Stimulated activated memory B cell treated with anti-CD40 and anti-IgM and Interleukin-4, amounts not matched to agents 10 μg/mL and 1 μg/mL and 100 μg/mL, for 72 hours (primary cell): ENCODE measurements at places on chromosomes 16 and 17.

- ATAC-seq: no peak
Measured at GRCh38 chr17:7241090-7241733, 1.0 kb downstream of the GABARAP start.

- ATAC-seq: no peak
Measured at GRCh38 chr17:77467521-77467920, 326.8 kb downstream of the SEC14L1 start.

- ATAC-seq: no peak
Measured at GRCh38 chr17:67999291-67999911, 3.1 kb upstream of the C17orf58 start.

- no peak for ATAC-seq
Measured at GRCh38 chr17:21004016-21004930, 38.5 kb downstream of the USP22 start.

DNA sequence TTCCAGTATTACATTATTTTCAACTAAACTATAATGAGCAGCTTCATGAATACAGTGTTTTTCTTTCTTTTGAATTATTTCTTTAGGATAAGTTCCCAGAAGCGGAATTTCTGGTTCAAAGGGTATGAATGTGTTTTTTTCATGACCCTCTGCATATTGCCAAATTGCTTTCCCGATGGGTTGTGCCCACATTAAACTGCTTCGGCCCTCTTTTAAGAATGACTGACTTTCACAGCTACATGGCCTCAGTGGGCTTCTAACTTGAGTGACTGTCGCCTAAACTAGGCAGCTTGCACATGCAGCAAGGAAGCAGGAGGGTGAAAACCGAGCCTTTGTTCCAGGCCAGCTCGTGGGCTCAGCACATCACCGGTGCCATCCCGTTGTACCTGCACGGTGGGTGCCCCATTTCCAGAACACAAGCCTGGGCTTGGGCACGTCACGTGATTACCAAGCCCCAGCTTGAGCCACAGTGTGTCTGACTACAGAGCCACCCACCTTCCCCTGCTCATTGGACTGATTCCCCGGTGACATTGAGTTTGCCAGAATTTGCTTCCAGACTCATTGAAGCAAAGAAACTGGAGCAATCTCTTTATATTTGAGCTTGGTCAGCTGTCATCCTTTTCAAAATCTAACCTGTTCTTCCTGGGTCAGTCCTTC lies 112.8 kb downstream of the CLEC16A start:
- no peak for ATAC-seq

GRCh38 chr17:80254396-80255251 lies 6.0 kb upstream of the RNF213 start:
- ATAC-seq: peak; percentile 79

GRCh38 chr17:16288860-16289571 lies 64.3 kb downstream of the CENPV start:
- ATAC-seq: no peak

GRCh38 chr17:54172096-54172984 lies 349.6 kb downstream of the KIF2B start:
- no peak for ATAC-seq

DNA sequence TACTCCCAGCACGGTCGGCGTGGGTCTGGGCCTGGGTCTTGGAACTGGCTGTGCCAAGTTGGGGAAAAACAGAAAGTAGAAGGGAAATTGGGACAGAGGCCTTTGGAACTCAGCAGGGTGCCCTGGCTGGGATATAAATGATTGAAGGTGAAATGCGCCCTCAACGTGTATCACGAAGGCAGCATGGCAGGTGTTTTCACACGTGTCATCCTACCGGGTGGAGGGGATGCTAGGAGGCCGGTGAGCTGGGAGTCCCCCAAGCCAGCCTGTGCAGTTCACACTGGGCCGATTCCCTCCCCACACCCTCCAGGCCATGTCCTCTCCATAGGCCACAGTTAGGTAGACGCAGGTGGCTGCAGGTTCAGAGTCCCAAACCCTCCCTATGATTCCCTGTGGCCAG lies 6.0 kb downstream of the TNFAIP1 start:
- ATAC-seq: no peak

DNA sequence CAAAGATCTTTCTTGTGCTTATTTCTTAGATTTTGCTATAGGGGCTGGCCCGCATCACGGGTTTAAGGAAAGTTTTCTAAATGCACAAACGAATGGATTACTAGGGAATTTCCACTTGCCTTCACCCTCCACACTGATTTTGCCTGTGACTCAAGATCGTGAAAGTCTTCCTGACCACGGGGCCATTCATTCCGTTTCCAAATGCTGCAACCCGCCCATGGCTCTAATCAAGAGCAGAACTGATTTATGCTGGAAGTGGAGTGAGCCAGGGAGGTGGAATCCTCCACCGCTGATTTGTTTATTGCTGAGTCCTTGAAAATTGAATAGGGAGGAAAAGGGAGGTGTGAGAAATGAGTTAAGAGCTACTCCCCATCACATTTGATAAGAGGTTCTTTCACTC lies 52.4 kb downstream of the CA10 start:
- ATAC-seq: no peak

- no peak for ATAC-seq
Measured at GRCh38 chr16:56245197-56245596, 53.9 kb downstream of the GNAO1 start.

- ATAC-seq: no peak
Measured at GRCh38 chr16:9337308-9338032, 246.0 kb downstream of the HAPSTR1 start.

DNA sequence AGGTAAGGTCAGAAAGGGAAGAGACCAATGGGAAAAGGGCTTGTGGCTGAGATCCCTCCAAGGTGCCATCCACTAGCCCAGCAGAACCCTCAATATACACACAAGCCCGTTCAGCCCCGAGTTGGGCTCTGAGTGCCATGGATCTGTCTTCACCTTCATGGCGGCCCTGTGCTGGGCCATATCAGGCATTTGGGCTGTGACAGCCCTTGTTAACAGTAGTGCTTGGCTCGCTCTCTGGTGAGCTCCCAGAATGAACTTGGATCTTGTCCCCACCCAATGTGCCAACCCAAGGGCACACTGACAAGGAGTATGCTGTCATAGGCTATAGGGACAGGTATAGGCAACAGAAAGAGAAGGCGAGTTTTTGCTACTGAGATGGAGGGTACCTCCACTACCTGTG lies 182.7 kb downstream of the ZFHX3 start:
- ATAC-seq: no peak

DNA sequence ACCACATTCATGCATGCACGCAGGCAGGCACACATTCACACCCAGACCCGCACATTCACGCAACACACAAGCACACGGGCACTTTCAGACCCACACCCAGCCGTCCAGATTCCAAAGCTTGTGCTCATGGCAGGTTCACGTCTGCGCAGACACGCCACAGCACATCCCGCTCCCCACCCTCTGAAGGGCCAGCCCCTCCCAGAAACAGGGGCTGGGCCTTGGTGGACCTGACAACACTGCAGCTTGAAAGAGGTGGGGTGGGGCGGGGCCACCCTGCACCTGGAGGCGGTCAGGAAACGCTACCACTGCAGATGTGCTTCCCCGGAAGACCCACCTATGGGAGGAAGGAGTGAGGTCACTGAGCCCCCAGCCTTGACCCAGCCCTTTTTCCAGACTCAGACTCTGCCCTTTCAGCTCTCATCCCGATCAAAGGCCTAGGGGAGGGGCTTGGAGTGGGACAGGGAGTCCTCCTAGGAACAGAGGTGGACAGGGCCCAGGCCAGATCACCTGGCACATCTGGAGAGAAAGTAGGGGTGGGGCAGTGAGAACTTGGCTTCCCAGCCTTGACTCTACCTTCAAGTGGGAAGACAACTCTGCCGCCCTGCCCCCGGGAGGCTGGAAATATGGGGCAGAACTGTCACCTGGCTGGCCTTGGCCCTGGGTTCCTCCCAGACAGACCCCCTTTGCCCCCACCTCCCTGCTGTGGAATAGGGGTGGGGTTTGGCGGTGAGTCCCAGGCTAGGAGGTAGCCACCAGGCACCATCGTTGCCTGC lies 11.0 kb downstream of the P3H4 start:
- ATAC-seq: no peak

DNA sequence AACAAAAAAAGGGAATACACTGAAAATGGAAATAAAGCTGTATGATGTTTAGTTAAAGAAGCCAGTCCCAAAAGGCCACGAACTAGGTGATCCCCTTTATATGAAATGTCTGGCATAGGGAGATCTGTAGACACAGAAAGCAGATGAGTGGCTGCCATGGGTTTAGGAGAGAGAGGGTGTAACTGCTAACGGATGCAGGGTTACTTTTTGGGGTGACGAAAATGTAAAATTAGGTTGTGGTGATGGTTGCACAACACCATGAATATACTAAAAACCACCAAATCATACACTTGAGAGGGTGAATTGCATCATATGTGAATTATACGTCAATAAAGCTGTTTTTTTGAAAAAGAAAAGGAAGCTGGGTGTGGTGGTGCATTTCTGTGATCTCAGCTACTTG lies 99.6 kb downstream of the ADCY9 start:
- no peak for ATAC-seq

DNA sequence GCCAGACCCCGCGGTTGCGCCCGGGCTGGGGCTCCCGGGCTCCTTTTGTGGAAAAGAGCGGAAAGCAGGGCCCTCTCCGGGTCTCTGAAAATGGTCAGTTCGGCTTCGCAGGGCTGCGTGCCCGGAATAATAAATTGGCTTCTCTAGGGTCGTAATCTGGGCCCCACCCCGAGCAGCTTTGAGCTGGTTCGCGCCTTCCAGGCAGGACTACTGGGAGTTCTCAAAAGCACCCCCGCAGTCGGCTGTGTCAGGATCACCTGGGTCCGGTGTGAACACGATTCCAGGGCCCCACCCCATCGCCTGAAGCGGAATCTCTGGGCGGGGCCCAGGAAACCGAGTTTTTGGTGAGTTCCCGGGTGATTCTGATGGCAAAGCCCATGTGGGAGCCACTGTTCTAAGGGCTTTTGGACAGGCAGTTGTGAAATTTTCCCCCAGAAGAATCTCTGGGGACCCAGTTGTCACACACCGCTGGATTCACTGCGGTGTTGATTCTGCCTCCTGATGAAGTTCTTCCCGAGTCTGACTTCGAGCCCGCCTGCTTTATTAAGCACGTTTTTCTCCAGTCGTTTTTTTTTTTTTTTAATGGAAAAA lies 77.0 kb downstream of the MRC2 start:
- no peak for ATAC-seq

DNA sequence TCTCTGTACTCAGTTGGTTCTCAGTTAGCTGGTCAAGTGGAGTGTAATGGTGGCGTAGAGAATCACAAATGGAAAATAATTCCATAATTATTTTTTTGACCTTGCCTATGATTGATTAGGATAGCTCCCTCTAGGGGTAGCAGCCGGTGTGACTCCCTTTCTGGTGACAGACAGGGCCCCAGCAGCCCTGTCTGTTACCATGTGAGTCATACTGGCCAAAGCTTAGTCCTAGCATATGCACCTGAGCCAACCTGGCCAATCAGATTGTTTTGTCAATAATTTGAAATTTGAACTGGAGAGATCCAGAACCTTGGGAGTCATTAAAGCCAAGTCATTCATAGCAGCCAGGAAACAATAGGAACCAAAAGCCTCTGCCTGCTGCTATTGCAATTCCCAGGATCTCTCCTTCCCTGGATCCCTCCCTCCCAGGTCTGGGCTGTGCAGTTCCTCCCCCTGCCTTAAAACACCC lies 5.6 kb downstream of the PNPO start:
- ATAC-seq: peak; percentile 82

DNA sequence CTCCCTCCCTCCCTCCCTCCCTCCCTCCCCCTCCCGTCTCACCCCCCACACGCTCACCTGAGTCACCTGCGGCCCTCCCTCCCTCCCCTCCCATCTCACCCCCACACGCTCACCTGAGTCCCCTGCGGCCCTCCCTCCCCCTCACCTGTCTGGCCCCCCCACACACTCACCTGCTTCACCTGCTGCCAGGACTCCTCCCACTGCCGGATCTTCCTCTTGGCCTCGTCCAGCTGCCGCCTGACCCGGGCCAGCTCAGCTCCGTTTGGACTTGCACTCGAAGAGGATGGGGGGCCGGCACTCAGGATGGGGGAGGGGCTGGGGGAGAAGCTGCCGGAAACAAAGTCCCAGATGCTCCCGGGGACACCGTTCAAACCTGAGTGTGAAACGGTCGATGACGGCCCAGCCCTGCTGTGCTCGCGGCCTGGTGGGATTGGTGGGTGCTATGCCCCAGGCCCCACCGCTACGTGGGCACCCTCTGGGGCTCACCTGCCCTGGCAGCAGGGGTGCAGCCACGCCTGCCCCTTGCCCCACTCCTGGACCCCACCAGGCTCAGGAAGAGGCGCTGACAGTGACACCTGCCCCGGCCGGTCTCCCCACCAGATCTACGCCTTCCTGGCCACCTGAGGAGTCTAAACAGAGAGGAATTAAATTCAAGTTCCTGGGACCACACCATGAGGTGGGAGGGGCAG lies 15.9 kb downstream of the GNPTG start:
- no peak for ATAC-seq

GRCh38 chr17:82960419-82961271 lies 118.8 kb upstream of the METRNL start:
- ATAC-seq: no peak

DNA sequence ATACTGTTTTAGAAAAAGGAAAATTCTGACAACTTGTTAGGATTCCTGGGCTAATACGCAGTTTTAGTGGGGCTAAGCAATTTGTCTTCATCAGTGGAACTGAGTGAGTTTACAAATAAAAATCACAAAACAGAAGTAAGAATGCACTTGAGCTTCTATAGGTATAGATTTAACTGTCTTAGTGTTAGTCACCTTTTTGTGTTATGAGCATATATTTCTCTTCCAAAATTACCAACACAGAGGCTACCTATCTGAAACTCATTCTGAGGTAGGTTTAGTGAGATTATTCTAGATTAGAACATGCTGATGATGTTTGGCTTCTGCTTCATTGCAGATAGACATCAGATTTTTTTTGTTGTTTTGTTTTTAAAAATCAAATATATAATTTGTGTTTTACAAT lies 23.2 kb downstream of the METTL9 start:
- ATAC-seq: no peak

GRCh38 chr17:77045441-77046041 lies 95.2 kb upstream of the SEC14L1 start:
- ATAC-seq: no peak

GRCh38 chr17:67390006-67390645 lies 13.0 kb downstream of the PITPNC1 start:
- ATAC-seq: no peak

DNA sequence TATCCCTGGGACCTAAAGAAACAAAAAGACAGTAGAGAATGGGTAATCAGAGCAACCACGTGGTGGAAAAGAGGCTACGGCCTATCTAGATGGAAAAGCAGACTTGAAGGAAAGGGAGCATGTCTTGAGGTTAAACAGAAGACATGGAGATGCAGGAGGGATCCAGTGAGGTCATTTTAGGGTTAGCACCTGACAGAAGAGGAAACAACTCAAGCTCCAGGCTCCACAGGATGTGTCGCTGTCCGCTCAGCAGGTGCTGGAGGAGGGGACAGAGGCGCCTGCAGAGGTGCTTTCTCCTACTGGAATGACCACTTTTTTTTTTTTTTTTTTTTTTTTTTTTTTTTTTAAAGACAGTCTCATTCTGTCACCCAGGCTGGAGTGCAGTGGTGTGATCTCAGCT lies 47.5 kb upstream of the CLEC3A start:
- ATAC-seq: no peak

- no peak for ATAC-seq
Measured at GRCh38 chr17:39782481-39782880, 44.7 kb downstream of the GRB7 start.

- ATAC-seq: peak; percentile 85
Measured at GRCh38 chr16:3171181-3171854, 16.7 kb upstream of the OR1F1 start.
